HT1080 (cell line): ENCODE measurements at places on chromosomes 6 and 20.
A peak's percentile ranks its signal among the peaks of the same experiment; 100 is the strongest.

DNA sequence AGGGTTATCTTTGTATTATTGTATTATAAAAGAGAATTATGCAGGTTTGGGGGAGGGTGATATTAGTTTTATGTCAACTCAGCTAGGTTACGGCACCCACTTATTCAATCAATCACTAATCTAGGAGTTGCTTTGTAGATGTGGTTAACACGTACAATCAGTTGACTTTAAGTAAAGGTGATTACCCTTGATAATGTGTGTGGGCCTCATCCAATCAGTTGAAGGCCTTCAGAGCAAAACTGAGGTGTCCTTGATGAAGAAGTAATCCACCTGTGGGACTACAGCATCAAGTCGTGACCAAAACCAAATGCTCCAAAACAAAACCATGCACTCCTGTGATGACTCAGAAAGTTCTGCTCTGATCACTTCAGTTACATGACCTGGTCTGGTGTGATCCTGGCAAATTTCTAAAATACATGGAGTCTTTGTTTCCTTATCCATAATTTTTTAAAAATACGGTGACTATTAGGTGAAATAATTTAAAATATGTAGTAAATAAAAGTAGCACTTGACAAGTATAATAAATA is 114.1 kb downstream of the IYD start:
- no peak for DNase-seq

- DNase-seq: peak; percentile 53
Observed at GRCh38 chr20:44911264-44911921, 1.5 kb downstream of the PABPC1L start.

- no peak for DNase-seq
Observed at GRCh38 chr6:42331019-42331418, 113.4 kb upstream of the MRPS10 start.

DNA sequence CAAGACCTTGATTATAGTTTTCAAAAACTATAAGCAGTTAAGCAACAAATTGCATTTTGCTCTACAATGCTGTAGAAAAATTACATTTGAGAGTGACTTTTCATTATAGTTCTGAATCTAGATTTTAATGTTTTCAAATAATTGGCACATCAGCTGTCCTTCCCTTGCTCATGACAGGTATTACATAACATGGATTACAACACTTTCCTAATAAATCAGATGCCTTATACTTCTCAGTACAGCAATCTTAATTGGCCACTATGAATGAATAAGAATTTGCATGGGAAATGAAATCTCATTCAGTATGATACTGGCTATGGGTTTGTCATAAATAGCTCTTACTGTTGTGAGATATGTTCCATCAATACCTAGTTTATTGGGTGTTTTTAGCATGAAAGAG is 29.9 kb downstream of the HSF2 start:
- DNase-seq: no peak

GRCh38 chr6:30263734-30264133 is 50.5 kb upstream of the TRIM26 start:
- peak; percentile 55 for DNase-seq

- DNase-seq: no peak
Observed at GRCh38 chr6:154297721-154298120, 58.9 kb downstream of the IPCEF1 start.

DNA sequence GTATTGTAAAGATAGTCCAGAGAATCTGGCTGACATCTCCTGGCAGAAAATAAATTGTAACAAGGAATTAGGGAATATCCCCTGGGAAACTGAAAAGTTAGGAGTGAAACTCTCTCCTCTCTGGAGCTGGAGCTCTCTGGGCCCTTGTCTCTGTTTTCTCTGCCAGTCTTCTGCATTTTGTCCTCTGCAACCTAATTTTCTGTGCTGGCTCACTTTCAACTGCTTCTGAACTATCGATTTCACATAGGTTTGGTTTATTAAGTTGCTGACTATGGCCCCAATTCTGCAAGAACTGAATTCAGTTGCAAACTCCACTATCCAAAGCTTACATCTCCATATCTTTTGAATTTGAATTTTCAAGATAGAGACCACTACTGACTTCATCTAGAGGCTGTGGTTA is 9.3 kb downstream of the TCF21 start:
- no peak for DNase-seq

DNA sequence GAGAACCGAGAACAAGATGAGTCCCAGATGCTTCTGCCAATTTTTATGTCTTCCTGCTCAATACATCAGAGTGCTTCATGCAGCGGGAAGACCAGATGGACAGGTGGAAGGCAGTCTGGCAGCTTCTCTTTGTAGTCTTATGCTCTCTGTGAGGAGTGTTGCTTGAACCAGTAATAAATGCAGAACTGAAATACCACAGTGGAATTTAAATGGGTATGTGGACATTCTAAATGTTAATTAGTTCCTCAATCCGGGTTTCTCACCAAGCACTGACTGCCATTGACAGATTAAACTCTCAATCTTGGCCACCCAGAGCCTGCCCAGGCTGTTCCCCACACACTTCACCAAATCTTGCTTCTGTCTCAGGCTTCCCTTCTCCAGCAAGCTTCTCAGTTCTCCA is 695.5 kb upstream of the CHD6 start:
- DNase-seq: no peak

- no peak for DNase-seq
Observed at GRCh38 chr6:75941509-75941908, 131.0 kb downstream of the IMPG1 start.

GRCh38 chr20:57342829-57343228 is 8.2 kb upstream of the RAE1 start:
- no peak for DNase-seq

- DNase-seq: no peak
Observed at GRCh38 chr6:18087396-18088165, 34.9 kb downstream of the NHLRC1 start.

DNA sequence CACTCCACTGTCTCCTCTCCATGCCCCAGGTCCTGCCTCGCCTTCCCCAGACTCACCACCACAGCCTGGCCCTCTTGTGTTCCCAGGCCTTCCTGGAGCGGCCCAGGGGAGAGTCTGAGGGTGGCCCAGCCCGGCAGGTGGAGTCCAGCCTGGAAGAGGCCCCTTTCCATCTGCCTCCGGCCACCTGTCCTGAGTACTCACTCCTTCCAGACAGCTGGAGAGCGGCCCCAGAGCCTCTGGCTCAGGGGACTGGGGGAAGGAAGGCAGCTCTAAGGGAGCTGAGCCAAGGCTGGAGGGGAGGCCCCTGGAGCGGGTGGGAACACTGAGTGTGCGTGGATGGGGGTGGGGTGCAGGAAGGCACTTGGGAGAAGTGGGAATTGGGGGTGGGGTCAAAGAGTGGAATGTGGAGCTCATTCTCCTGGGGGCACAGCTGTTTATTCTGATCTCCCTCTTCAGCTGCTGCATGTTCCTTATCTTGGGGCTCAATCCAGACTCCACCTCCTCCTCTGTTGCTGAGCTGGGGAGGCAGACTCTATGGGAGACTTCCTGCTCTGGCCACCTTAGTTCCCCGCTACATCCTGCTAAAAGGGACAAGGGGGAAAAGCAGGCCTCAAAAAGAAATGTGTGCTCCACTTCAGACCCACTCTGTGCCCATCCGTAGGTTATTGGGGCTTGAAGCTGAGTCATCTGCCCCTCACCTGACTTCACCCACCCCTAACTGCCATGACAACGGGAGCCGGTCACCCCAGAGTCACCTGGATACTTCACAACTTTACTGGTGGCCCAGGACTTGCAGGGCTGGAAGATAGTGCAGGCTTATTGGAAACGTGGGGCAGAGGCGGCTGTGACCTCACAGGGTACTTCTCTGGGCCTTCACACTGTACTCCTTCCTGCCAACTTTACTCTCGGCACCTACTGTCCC is 19.5 kb upstream of the TAF8 start:
- DNase-seq: no peak

DNA sequence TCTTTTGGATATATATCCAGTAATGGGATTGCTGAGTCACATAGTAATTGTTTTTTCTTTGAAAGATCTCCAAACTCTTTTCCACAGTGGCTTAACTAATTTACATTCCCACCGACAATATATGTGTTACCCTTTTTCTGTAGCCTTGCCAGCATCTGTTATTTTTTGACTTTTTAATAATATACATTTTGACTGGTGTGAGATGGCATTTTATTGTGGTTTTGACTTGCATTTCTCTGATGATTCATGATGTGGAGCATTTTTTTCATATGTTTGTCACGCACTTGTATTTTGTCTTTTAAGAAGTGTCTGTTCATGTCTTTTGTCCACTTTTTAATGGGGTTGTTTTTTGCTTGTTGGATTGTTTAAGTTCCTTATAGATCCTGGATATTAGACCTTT is 58.9 kb upstream of the OPRM1 start:
- peak; percentile 28 for DNase-seq

DNA sequence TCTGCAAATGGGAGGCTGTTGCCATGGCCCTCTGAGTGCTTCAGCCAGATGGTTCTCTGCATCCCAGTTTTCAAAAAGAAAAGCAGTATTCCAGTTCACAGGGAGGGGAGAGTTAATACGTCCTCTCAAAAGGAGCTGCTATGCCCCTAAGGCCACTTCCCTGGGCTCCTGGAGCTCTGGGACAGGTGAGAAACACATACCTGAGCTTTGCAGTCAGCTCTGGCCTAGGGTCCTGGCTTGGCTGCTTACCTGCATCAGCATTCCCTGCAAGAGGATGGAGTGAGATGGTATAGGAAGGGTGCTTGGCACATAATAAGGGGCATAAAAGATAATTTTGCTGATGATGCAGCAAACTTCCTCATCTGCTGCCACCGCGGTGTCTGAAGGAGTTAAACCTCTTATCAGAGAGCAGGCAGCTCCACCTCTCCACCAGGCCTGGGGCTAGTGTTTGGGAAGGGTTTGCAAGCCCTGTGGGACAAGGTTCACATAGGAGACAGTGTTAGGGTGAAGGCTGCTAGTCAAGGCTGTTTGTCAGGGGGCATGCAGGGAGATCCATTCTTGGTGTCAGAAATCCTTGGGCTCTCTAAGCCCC is 62.7 kb downstream of the SLC24A3 start:
- DNase-seq: no peak

DNA sequence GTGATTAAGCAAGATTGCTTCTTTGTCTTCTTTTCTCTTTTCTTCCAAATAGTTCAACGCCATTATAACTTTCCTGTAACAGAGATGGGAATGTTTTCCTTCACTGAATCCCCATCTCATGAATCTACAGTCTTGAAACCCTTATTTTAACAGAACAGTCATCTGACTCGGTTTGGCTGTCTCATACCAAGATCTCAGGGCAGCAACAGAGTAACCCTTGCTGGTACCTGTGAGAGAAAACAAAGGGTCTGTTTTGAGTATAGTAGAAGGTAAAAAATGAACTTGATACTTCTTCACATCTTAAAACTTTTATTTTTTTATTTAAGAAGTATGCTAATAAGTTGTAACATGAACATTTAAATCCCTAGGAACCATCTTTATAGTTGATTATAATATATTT is 19.6 kb upstream of the DSE start:
- no peak for DNase-seq

DNA sequence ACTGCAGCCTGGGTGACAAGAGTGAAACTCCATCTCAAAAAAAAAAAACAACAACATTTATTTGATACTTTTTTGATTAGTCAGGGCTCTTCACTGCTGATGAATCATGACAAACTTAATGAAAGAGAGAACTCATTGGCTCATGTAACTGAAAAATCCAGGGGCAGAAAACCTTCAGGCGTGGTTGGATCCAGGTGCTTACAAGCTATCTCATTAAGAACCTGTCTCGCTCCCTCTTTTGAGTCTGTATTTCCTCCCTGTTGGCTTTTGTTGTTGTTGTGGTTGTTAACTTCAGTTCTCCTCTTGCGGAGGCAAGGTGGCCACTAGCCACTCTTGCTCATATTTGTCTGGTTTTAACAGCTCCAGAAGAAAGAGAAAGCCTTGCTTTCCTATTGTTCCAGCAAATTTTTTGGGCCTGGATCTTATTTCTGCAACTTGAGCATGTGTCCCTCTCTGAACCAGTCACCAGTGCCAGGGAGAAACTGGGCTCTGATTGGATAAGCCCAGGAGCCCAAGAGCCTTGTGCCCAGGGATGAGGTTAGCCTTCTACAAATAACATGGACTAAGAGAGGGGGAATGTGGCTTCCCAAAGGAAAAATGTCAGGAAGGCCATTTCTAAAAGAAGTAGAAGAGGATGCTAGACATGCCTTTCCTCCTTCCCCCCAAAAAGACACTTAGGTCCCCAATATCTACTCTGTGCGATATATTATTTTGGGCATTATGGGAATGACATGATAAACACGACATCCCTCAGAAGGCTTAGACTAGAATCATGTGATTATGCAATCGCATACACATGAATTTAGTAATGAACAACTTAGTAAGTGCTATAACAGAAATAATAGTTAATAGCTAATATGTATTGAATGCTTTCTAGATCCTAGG is 64.5 kb downstream of the PHACTR2 start:
- peak; percentile 6 for DNase-seq

DNA sequence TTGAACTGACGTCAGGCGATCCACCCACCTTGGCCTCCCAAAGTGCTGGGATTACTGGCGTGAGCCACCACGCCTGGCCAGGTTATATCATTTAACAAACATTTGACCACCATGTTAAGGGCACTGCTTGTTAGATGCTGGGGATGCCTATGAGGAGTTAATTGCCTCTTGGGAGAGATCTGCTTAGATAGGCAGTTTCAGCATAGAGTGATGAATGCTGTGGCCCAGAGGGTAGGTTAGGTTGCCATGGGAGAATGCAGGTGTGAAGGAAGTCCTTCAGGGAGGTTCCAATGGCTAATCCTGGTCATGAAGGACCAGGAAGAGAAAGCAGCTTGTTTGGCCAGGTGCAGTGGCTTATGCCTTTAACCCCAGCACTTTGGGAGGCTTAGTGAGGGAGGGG is 17.0 kb downstream of the PHF20 start:
- no peak for DNase-seq

DNA sequence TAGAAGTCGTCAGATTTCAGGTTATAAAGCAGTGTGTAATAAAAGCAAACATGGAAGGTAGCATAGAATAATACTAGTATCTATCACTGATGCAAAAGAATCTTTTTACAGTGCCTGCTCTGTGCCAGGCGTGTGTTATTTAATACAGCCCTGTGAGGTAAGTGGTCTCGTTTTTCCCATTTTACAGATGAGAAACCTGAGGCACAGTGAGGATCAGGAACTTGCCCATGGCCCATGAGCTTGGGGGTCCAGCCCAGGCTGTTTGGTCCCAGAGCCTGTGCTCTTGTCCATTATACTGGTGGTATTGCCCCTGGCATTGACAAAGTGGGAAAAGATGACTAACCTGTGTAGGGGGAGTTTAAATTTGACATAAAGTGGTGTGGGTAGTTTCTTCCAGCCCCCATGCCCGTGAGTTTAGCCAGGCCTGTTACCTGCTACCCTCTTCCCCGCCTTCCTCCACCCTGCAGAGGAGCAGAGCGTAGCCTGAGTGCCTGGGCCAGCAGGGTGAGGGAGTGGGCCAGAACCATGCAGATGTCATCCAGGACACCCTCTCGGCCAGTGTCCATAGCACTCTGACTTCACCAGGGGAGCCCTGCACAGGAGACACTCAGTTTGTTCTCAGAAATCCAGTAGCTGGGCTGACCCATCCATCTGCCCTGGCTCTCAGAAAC is 16.6 kb downstream of the WRNIP1 start:
- DNase-seq: no peak
